ENCODE measurements at places on chromosomes 12 and 14.

- H3K27me3 ChIP-seq = no peaks in the 10 kb centered on the region
- DNase-seq = no peak
- H3K4me1 ChIP-seq = no peaks in the 10 kb centered on the region
- no peaks in the 10 kb centered on the region for H3K36me3 ChIP-seq
- H3K27ac ChIP-seq = no peak overlapping the region
- H3K4me3 ChIP-seq = no peak overlapping the region
Observed at GRCh38 chr12:129607301-129607700, 296.5 kb downstream of the TMEM132D start.

DNA sequence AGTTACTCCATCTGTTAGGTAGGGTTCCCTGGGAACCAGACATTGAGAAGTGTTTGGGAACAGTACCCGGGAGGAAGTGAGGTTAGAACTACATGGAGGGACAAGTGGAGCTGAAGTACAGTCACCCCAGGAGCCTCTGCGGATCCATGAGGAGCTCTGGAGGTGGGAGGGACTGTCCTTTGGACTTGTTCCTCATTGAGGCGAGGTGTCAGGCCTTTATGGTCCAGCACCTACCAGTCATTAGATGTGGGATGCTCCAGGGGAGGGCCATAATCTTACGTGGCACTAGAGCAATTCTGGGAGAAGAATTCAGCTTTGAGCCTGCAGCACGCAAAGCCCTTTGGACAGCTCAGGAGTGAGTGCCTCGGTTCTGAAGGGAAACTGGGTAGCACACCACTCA is 142.8 kb downstream of the DACT1 start:
- no peaks in the 10 kb centered on the region for H3K36me3 ChIP-seq
- DNase-seq = no peak
- H3K4me3 ChIP-seq = no peak overlapping the region

DNA sequence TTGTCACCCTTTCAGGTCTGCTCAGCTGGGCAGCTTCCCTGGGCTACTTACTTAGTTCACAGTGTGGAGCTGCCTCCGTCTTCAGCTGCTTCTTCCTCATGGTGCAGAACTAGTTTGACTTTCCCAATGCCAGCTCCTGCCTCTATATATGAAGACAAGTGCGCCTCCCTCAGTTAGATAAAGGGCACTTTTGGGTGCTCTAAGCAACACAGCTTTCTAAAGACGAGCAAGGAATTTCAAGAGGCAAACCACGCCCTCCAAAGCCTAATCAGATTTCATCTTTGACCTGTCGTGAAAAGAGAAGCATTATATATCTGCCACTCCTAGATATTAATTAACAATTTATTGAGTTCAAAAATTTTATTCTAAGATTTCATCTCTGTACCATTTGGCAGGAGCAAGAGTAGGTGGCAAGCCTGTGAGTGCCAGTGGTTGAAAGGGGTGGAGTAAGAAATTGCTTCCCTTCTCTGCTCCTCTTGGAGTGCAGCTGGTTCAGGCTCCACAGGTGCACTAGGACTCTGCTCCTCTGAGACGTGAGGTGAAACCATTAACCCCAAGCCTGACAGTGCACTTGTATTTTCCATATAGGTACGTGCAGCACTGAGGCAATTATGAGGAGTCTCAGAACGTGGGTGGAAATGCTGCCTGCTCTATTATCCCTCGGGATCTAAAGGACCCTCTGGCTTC is 2.1 kb upstream of the SLC11A2 start:
- DNase-seq = no peak
- no peak overlapping the region for H3K4me3 ChIP-seq
- peaks cover 3% of the 10 kb centered on the region for H3K27me3 ChIP-seq
- no peak overlapping the region for H3K27ac ChIP-seq
- peaks cover 33% of the 10 kb centered on the region for H3K4me1 ChIP-seq

DNA sequence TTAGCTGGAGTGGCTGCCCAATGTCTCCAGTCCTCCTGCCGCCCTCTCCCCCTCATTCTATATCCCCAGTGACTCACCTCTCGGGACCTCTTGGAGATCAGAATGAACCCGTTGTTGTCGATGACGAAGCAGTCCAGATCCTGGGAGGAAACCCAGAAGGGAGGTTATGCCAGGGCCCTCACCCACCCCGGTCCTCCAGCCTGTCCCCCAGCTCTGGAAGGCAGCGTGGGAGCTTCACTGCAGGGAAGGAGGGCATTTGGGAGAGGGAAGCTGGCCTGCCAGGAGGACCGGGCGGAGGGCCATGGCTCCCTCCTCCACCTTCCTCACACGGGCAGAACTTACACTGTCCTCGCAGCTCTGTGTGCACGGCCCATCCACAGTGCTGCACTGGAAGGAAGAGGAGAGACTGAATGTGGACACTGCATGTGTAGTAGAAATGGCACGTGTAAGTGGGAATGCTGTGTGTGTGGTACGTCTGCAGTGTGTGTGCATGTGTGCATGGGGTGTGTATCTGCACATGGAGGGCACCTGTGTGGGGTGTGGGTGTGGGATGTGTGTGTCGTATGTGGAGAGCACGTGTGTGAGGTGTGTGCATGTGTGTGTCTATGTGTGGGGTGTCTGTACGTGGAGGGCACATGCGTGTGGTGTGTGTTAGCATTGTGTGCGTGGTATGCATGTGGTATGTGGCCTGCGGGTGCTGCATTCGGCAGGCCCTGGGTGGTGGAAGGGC is 10.0 kb upstream of the LRTM2 start:
- H3K4me1 ChIP-seq = peaks cover 4% of the 10 kb centered on the region
- no peak overlapping the region for H3K4me3 ChIP-seq
- no peak overlapping the region for H3K27ac ChIP-seq
- no peaks in the 10 kb centered on the region for H3K36me3 ChIP-seq
- no peak for DNase-seq

DNA sequence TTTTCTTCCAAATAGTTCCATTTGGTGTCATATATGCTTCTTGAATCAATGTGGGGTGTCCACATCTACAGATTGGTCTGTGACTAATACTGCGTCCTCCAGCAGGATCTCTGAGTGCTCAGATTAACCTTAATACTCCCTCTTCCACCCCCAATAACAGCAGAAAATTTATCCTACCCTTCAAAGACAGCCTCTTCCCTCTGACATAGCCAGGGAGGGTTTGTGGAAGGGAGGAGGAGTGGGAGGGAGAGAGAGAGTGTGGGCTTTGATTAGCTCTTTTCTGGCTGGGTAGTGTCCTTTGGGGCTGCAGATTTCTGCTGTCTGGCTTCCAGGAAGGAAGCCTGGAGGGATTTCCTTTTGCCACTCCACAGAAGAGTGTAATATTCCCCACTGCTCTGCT is 220.7 kb downstream of the TTC6 start:
- no peak for DNase-seq
- H3K4me1 ChIP-seq = no peaks in the 10 kb centered on the region
- H3K36me3 ChIP-seq = no peaks in the 10 kb centered on the region
- no peak overlapping the region for H3K4me3 ChIP-seq
- H3K27me3 ChIP-seq = no peaks in the 10 kb centered on the region

- H3K4me3 ChIP-seq = no peak overlapping the region
Observed at GRCh38 chr12:111298582-111299436, 70.1 kb downstream of the PHETA1 start.

DNA sequence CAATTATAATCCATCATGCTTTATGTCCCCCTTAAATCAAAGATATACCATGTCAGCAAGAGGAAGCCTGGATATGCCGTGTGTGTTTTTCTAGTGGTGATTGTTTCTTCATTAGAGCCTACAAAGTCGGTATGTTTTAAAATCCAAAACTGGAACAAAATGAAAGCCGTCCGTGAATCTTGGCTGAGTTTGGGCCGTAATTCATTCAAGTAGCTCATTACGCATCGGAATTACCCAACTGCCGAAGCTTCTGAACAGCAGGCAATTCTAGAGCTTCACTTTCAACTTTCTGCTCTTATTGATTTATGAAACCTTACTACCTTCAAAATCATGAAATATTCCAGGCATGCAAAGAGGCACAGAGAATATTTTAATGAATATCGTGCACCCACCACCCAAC is 224.7 kb downstream of the AACS start:
- no peak for DNase-seq
- no peaks in the 10 kb centered on the region for H3K36me3 ChIP-seq
- no peaks in the 10 kb centered on the region for H3K4me1 ChIP-seq
- no peak overlapping the region for H3K27ac ChIP-seq

GRCh38 chr12:131389054-131390013 is 321.6 kb upstream of the SFSWAP start:
- no peak overlapping the region for H3K4me3 ChIP-seq
- H3K27ac ChIP-seq = no peak overlapping the region
- H3K27me3 ChIP-seq = no peaks in the 10 kb centered on the region

DNA sequence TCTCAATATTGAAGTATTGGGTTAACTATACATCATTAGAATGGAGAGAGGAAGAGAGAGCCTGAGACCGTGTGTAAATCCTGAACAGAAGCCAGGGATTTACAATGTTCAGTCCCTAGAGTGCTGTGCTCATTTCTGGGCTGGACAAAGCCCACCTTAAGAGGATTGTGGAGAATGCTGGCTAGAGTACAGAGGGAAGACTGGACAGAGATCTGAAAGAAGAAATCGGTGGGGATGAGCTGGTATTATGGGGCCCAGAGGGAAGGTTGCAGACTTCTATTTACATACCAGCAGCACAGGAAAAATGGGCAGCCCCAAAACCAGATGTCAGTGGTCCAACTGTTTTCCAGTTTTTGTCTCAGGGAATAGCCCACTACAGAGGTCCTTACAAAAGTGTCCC is 42.3 kb downstream of the RTN1 start:
- H3K36me3 ChIP-seq = no peaks in the 10 kb centered on the region
- no peaks in the 10 kb centered on the region for H3K4me1 ChIP-seq
- DNase-seq = no peak
- no peak overlapping the region for H3K4me3 ChIP-seq
- no peak overlapping the region for H3K27ac ChIP-seq
- H3K27me3 ChIP-seq = peaks cover 3% of the 10 kb centered on the region

DNA sequence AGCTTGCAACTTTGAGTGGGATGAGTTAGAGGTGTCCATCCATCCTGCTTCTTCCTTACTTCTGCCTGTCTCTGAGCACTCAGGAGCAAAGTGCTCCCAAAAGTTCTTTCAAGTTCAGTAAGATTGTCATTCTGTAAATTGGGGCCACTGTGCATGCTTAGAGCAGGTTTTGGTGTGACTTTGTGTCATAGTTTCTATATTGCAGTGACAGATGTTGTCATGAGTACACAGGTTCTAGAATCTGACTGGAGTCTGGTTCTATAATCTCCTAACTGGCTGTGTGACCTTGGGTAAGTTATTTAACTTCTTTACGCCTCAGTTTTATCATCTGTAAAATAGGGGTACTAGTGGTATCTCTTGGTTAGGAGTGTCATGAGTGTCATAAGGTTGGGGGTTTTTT is 202.7 kb upstream of the BCL2L14 start:
- H3K27me3 ChIP-seq = no peaks in the 10 kb centered on the region
- H3K4me3 ChIP-seq = no peak overlapping the region
- H3K27ac ChIP-seq = no peak overlapping the region
- H3K36me3 ChIP-seq = peaks cover 34% of the 10 kb centered on the region

GRCh38 chr12:53809005-53809404 is 57.2 kb upstream of the CISTR start:
- no peak overlapping the region for H3K27ac ChIP-seq
- no peak overlapping the region for H3K4me3 ChIP-seq
- no peaks in the 10 kb centered on the region for H3K4me1 ChIP-seq
- no peak for DNase-seq
- H3K27me3 ChIP-seq = peaks cover 11% of the 10 kb centered on the region

DNA sequence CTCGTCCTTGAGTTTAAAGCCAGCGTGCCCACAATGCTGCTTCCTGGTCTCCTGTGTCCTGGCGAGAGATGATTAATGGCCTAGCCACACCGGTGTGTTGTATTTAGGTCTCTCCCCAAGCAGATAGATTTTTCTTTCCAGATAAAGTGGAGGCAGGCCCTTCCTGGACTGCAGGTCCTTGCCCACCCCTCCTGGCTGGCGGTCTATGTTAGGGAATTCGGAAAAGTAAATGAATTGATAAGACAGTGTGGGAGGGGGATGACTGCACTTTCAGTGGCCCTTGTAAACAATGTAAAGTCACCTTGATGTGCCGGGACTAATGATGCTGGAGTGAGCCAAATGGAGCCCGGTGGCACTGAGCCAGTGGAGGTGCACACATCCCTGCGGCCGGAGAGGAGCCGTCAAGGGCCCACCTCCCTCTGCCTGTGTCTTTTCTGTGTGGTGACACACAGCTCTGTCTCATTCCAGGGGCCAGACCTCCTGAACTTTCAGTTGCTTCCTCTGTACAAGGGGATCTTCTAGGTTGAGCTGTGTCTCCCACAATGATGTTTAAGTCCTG is 70.6 kb upstream of the ESRRB start:
- no peaks in the 10 kb centered on the region for H3K4me1 ChIP-seq
- no peak for DNase-seq
- no peaks in the 10 kb centered on the region for H3K36me3 ChIP-seq

DNA sequence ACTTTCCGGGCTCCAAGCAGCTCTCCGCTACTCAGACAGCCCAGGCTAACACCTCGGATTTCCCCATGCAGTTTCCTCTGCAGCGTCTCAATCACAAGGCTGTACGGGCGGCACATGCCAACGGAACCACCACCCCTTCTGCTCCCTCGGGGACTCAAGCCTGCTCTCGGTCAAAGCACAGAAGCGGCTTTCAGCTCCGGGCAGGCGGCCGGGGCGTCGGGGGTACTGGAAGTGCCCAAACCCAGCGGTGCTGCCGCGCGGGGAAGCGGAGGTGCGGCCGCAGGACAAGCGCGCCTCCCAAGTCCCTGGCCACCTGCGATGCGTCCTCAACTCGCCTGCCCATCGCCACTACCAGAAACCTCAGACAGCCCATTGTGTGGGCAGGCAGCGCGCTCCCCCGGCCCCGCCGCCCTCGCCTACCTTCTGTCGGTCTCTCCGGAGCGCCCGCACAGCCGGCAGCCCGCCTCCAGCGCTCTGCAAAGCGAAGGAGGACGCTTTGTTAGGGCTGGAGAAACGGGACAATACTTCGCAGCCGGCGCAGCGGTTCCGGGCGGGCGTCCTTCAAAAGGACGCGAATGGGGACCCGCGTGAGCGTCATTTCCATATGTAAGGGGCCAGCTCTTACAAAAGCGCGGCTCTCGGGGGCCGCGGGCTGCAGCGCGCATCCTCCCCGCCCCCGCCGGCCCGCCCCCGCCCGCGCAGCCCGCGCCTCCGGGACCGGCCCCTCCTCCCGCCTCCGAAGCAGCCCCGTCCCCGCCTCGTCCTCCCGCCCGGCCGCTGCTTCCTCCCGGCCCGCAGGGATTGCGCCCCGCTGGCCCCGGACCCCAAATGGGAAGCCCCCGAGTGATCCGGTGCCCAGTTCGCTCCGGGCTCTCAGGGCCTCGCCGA is 674 bp downstream of the NIN start:
- peak overlapping the region; percentile 84 for H3K4me3 ChIP-seq
- peak overlapping the region; percentile 66 for H3K27ac ChIP-seq
- DNase-seq = peak; percentile 61
- no peaks in the 10 kb centered on the region for H3K36me3 ChIP-seq

DNA sequence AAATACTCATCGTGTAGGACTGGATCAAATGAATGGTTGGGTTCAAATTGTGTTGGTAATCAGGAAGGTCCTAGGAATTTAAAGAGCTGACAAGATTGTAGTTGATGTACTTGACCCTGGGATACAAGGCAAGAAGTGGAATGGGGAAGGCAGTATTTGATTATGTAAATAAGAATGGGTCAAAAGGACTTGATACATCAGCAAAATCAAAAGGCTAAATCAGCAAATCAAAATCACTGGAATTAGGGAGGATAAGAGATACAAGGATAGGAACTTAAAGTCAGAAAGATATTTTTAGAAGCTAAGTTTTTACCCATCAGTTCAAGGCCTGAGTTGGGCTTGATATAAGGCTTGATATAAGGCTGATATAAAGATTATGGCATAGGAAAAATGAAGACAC is 65.8 kb downstream of the VEZT start:
- DNase-seq = no peak
- H3K27me3 ChIP-seq = no peaks in the 10 kb centered on the region
- no peak overlapping the region for H3K27ac ChIP-seq
- H3K4me1 ChIP-seq = no peaks in the 10 kb centered on the region

- no peak overlapping the region for H3K27ac ChIP-seq
- no peaks in the 10 kb centered on the region for H3K27me3 ChIP-seq
- peak; percentile 59 for DNase-seq
- no peaks in the 10 kb centered on the region for H3K36me3 ChIP-seq
Observed at GRCh38 chr14:104094709-104095425, 9.4 kb downstream of the ASPG start.
